NCI-H526 treated with DMSO at 0.1 percent for 48 hours (cell line): ENCODE measurements at places on chromosomes 5 and 9.

- no peak for DNase-seq
Observed at GRCh38 chr9:82797534-82797933, 265.4 kb downstream of the RASEF start.

DNA sequence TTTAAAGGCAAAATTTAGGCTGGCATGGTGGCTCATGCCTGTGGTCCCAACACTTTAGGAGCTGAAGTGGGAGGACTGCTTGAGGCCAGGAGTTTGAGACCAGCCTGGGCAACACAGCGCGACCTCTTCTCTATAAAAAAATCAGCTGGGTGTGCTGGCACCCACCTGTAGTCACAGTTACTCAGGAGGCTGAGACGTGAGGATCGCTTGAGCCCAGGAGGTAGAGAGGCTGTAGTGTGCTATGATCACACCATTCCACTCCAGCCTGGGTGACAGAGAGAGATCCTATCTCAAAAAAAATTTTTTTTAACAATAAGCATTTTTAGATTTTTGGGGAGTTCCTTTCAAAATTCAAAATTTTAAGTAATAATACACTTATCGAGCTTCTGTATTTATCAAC is 63.3 kb downstream of the SPATA31C2 start:
- DNase-seq: no peak

DNA sequence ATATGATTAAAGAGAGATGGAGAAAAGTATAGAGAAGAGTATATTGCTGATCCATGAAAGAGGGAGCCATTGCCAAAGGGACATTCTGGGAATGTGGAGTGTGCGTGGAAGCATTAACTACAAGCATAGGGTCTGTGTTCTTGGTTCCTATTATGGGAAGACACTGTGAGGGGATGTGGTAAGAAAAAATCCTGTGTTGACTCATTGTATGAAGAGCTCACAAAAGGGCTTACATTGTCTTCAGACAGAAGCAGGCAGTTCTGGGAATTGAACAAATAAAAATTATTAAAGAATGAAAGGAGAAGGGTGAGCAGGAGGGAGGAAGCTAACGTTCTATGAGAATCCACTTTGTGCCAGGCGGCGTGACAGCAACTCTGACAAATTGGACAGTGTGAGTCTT is 250.4 kb upstream of the CHD1 start:
- no peak for DNase-seq

GRCh38 chr9:8784838-8785237 is 985.3 kb upstream of the DMAC1 start:
- no peak for DNase-seq

- DNase-seq: no peak
Observed at GRCh38 chr9:115127191-115127817, 9.3 kb upstream of the TNC start.
